ENCODE measurements at places on chromosomes 6 and 20.

GRCh38 chr20:51126337-51126736 lies 103.4 kb upstream of the KCNG1 start:
- DNase-seq = no peak

GRCh38 chr20:891706-892080 lies 24.4 kb downstream of the ANGPT4 start:
- no peak for DNase-seq

DNA sequence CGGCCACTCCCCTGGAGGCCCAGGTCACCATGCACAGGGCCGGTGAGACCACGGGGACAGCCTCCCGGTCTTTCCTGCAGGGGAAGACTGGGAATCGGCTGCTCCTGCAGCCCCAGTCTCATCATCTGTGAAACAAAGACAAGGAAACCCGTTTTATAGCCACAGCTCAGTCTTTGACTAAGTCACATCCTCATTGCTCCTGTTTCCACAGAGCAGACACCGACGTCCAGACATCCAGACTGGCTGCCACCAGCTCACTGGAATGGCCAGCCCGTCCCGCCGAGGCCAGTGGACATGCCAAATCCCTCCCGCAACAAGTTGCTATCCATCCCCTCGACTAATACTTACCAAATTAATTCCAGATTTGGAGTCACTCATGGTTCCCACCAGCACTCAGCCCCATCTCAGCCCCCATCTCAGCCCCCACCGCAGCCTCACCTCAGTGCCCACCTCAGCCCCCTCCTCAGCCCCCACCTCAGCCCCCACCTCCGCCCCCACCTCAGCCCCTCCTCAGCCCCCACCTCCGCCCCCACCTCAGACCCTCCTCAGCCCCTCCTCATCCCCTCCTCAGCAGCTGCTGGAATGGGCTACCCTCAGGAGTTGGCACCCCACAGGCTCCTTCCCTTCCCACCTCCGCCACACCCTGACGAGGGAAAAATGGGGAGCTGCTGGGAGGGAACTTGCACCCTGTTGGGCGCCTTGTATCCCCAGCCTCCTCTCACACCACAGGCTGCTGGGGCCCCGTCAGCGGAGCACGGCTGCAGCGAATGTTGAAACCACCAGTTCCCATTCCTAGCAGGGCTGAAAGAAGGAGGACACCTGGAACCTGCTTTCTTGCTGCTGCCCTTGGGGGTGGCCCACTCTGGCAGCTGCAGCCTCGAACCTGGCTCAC lies 48.7 kb downstream of the YTHDF1 start:
- peak; percentile 58 for DNase-seq

DNA sequence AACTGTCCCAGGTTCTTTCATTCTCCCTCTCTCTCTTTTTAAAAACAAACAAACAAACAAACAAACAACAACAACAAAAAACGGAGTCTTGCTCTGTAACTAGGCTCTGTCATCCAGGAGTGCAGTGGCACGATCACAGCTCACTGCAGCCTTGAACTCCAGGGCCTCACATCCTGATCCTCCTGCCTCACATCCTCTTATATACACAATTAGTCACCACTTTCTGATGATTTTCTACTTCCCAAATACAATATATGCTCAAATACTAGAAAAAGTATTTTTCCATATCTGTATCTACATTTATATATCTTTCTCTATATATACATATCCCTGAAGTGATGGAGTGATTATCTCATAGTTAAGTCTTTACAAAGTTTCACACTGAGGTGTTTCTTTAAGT lies 170.7 kb downstream of the EPHA7 start:
- no peak for DNase-seq

GRCh38 chr20:25294459-25295385 lies 46.8 kb downstream of the PYGB start:
- peak; percentile 59 for DNase-seq

DNA sequence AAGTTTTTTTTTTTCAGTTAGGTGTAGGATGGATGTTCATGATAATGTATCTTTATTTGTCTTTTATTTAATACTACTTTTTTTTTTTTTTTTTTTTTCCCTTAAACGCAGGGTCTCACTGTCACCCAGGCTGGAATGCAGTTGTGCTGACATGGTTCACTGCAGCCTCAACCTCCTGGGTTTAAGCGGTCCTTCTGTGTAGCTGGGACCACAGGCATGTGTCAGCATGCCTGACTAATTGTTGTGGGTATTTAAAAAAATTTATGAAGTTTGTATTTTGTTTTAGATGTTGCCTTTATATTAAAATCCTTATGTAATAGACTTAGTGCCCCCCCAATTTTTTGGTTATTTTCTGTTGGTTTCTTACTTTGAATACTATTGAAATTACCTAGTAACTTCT lies 42.6 kb downstream of the NCOA3 start:
- no peak for DNase-seq

DNA sequence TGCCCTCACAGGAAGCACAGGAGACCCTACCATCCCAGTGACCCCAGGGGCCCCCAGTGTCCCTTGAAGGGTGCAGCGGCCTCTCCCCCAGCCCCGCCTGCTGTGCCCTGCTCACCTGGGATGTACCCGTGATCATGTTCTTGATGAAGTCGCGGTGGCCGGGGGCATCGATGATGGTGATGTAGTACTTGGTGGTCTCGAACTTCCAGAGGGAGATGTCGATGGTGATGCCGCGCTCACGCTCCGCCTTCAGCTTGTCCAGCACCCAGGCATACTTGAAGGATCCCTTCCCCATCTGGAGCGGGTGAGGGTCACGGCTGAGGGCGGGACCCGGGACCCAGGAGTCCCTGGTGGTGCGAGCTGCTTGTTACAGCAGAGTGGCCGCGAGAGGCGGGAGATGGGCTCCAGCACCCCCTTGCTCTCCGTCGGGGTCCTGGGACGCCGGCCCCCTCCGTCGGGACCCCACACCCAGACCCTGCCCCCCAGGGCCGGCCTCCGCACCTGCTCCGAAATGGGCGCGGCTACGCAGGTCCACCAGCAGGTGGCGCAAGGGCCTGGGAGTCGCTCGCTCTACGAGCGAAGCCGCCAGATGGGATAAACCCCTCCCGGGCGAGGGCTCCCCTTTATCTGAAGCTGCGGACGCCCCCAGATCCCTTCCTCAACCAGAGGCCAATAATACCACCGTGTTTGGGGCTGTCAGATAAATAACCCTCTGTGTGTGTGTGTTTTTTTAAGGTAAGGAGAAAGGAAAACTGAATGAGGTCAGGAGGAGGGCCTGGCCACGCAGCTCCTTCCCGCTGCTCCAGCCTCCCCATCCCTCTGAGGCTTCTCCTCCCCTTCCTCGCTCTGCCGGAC lies 2.9 kb downstream of the EEF1A2 start:
- DNase-seq = peak; percentile 84

DNA sequence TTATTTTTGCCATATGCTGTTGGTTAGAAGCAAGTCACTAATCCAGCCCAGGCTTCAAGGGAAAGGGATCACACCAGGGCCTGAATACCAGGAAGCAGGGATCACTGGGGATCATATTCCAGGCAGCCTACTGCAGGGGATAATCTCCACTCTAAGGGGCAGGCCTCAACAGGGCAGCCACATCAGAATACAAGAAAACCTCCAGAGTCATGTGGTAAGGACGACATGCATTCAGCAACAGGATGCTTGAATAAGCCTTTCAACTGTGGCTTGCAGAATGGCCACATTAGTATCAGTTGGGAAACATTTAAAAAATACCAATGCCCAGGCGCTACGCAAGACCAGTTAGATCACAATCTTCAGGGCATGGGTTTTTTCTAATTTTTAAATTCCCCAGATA lies 109.1 kb downstream of the LY86 start:
- DNase-seq = no peak

- DNase-seq = no peak
These were observed 25.3 kb downstream of the SNX5 start for GRCh38 chr20:17943343-17943742.

DNA sequence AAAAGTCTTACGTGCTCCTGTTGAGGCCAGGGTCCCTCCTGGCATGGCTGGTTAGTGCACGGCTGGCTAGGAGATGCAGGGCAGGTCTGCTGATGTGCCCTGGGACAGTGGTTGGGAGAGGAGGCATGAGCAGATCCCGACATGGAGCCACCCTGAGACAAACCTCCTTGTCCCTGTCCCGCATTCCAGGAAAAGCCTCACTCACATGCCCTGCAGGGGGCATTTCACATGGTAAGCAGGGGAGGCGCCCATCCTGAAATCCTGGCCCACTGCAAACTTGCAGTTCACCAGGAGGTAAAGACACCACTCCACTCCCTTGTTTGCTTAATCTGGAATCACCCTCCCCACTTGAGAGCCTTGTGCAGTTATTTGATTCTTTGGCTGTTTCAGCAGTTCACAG lies 116.7 kb upstream of the SLC24A3 start:
- no peak for DNase-seq

DNA sequence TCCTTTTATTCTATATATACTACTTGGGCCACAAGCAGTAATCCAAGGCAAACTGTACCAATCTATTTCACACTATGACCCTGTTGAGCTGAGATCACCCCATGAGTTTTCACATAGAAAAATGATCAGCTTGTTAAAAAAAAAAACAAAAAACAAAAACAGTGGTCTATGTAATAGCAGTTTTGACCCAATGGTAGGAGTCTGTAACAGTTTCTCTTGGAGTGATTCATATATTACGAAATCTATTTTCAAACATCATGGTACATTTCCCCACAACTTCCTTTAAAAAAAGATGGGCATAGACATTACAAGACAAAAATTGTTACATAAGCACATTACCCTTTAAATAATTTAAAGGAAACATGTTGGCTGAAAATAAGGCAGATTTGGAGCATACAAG lies 78.1 kb downstream of the PRSS35 start:
- no peak for DNase-seq

GRCh38 chr20:51500311-51500710 lies 42.2 kb downstream of the NFATC2 start:
- DNase-seq = no peak

- no peak for DNase-seq
These were observed 114.0 kb upstream of the FOXA2 start for GRCh38 chr20:22698259-22698842.

DNA sequence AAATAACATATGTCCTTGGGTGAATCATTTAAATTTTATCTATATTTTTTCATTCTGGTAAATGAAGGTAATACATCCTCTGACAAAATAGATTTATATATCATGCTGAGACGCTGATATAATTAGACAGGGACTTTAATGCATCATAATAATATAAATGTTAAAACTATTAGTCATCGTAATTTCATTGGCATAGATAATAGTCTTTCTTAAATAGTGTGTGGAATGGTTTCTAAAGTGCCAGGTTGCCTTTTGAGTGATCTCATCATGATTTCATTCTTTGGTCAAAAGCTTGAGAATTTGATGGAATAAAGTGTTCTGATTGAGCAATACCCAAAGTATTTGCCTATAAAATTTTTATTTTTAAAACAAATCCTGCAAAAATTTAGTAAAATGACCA lies 43.2 kb upstream of the BMP5 start:
- DNase-seq = no peak

DNA sequence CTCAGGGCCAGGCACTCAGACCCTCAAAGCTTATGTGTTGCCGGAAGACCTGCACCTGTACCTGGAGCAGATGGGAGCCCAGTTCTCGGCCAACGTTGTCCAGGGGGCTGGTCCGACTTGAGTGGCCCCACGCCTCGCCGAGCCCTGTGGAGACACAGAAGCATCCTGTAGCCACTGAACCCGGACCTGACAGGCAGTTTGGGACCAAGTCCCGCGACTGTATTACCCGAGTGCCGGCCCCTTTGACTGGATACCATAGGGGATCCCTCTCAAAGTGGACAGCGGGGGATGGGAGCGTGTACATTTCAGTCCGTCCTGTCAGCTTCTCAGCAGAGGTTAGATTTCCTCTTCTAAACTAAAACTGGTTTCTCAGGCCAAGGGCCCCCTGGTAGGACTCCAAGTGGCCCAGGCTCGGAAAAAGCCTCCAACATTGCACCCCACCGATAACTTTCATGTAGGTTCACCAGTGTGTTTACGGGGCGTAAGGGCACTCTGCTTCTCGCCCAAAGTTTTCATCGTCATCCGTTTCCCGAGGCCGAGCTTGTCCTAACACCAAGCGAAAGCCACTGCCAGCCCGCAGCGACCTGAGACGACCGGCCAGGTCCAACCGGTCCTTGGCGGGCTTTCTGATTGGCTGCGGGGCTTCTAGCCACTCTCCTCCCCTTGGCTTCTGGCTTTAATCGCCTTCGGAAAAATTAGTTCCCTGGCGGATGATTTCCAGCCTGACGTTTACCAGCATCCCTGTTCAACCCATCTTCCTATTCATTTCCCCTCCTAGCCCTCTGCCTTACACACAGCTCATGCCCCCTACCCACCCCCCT lies 10.8 kb downstream of the SIM1 start:
- peak; percentile 64 for DNase-seq

GRCh38 chr6:42448391-42448790 lies 3.3 kb downstream of the TRERF1 start:
- DNase-seq = no peak

DNA sequence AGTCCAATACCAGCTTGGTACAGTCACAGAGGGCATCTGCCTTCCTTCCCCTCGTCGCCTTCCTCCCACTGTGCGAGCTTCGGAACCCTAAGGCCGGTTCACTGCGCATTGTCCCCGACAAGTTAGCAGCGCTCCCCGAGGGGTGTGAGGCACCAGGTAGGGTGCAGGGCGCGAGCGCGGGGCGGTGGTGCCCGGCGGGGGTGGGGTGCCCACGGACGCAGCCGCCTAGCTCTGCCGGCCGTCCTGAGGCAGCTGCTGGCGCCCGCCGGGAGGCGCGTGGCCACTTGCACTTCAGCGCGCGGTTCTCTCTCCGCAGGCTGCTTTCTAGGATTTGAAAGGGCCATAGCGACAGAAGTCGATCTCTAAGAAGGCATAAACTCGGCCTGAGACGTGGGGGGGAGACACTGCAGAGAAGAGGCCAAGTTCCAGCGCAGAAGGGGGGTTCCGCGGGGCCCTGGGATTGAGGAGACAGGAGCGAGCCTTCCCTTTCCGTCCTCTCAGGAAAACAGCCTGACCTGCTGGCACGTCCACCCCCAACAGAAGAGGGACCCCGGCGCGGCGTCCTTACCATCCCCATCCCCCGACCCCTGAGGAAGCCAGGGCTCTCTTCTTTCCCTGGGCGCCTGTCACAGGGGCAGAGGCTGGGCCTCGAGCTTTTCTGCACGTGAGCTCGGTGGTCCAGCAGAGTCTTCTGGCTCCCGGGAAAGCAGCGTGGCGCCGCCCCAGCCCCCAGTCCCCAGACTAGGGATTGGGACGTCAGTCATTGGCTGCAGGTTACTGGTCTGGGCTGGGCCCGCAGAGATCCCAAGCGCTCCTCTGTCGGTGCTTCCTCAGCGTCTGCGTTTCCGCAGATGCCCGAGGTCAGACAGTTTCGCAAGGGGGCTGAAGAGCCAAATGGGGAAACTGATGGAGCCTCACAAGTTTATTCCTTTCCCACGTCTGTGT lies 15.6 kb upstream of the PRDM13 start:
- peak; percentile 50 for DNase-seq
